NCI-H146 (cell line): ENCODE measurements at places on chromosomes 12 and 14.
A peak's percentile ranks its signal among the peaks of the same experiment; 100 is the strongest.

GRCh38 chr12:20476551-20476950 is 108.2 kb downstream of the PDE3A start:
- no peak for DNase-seq

DNA sequence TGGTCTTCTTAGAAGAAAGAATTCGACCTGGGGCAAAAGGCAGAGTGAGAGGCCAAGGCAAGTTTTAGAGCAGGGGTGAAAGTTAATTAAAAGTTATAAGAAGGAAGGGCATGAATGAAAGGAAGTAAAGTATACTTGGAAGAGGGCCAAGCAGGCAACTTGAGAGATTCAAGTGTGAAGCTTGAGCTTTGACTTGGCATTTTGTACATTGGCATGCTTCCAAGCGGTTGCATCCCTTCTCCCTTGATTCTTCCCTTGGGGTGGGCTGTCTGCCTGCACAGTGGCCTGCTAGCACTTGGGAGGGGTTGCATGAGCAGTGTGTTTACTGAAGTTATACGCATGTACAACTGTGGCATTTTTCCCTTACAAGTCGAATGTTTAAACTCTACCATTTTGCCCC is 74.8 kb upstream of the MGAT4C start:
- no peak for DNase-seq

- DNase-seq, result peak; percentile 97
Observed at GRCh38 chr12:125081427-125081826, 16.2 kb downstream of the AACS start.

DNA sequence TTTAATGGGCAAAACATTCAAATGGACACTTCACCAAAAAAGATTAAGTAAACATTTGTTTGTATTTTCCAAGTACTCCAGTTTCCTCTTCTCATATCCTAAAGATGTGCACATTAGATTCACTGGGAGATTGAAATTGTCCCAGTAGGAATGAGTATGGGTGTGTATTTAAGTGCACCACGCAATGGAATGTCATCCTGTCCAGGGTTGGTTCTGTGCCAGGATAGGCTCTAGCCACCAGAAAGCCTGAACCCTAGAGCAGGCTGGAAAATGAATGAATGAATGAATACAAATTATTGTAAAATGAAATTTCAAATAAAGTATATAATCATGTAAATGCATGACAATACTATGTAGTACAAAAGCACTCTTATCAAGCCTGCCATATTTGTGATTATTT is 14.0 kb downstream of the CEP83 start:
- DNase-seq, result no peak

GRCh38 chr14:21308479-21309237 is 28.8 kb downstream of the RPGRIP1 start:
- peak; percentile 98 for DNase-seq

DNA sequence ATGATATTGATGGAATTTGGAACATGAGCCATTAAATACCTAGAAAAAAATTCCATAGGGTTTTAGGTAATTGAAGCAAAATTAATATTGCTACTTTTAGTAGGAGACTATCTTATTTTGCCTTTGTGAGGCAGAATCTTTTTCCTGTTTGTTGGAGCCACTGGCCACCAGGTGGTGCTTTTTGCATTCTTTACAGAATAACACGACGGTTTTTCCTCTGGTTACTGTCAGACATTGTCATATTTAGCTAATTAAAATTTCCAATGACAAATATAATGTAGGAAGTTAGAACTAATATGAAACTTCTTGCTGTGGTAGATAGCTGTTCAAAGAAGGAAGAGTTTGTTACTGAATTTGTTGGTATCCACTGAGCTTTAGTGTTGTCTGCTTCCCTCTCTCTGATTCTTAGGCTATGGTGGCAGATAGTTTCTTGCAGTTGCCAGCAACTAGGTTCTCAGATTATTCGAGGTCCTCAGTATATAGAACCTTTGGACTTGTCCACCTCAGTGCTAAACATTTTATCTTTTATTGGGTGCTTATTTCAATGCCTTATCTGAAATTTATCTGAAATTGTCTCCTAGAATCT is 25.7 kb downstream of the RAB21 start:
- DNase-seq, result peak; percentile 45

DNA sequence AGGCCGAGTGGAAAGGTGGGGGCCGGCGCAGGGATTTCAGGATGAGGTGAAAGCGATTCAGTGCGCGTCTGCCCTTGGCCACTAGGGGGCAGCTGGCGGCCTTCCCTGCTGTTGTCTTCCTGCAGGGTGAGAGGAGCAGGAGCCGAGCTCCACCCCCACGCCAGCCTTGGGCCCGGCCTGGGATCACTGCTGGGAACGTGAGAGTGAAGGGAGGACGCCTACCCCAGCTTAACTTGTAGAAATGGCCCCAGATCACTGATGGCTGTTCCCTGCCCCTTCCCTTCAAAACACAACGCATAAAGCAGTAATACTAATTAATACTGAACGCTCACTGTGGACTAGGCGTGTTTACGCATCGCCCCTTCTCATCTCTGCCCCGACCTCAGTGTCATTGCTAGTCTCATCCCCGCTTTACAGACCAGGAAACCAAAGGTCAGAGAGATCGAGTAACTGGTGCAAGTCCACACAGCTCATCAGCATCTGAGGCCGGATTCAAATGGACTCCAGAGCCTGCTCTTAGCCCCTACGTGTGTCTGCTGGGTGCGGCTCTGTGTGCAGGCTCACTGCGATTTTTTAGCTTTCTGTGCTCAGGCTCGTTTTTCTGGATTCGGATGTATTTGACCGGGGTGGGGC is 24.3 kb downstream of the MVK start:
- peak; percentile 80 for DNase-seq

GRCh38 chr12:76871742-76872141 is 7.1 kb downstream of the CSRP2 start:
- no peak for DNase-seq

- DNase-seq, result no peak
Observed at GRCh38 chr12:3436461-3437065, 54.4 kb upstream of the PRMT8 start.

GRCh38 chr14:25086821-25087396 is 37.0 kb upstream of the STXBP6 start:
- DNase-seq, result no peak

DNA sequence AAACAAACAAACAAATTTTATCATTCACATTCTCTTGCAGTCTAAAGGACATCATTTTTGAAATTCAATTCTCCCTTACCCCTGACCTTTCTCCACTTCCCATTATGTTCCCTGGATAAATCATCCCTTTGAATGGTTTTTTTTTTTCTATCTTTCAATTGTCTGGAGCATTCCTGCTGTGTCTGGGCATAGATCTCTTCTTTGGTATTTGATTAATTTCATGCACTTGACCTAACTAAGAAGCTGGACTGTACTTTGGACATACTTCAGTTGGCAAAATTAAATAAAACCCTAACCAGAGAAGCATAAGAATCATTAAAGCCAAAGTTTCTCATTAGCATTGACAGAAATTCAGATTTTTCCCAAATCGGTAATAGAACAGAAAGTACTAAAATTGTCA is 163.6 kb upstream of the BMP4 start:
- no peak for DNase-seq

DNA sequence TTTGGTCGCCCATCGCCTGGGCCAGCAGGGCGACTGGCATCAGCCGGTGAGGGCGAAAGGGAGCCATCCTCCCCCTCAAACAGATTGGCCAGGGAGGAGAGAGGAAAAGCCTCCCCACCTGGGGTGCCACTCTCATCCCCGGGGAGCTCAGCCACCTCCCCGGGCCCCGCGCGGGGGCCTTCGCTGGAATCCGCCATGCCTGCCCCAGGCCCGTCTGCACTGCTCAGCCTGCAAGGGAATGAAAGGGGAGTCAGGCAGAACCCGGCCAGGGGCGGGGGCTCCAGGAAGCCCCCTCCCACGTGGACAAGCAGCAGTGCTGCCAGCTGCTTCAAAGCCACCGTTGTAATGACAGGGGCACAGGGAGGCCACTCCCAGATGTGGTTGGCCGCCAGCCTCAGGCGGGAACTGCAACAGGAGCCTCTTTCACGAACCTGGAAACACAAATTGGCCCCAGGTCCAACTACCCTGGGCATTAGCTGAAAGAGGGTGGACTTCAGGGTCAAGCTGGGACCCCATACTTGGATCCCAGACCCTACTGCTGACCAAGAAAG is 18.5 kb downstream of the TRPV4 start:
- no peak for DNase-seq

DNA sequence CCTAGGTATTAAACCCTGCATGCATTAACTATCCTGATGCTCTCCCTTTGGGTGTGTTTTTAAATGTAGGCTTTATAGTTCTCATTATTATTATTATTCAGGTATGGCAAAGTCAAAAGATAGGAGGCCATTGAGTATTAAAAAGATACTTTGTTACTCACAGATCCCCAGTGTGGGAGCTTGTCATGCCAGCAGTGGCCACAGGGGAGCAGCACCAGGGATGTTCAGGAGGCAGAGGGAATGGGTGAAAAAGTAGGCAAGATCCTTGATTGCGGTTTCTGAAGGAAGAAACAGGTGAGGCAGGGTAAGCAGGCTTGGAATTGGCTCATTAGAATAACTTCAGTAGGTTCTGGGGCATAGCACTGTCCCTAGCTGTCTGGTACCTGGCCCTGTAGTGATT is 382.2 kb downstream of the MED13L start:
- no peak for DNase-seq

DNA sequence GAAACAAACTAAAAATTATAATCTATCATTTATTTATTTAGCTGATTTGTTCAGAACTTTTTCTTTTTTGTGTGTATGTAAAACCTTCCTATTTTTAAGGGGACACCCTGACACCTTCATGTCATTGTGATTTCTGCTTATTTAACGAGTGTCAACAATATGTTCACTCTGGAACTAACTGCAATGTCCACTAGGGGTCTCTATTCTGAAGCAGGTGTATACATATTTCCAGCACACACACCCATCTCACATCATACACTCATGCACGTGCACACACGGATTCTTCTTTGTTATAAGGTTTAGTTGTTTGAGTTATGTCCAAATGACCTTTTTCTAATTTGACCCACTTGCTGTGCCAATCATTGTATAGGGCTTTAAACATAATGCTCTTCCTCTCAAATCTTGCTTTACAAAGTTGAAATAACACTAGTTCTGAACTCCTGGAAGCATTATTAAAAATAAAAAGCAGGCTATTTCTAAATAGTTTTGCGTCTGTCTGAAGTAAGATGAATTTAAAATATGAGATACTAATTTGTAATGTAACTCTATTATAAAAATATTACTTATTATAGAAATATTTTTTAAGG is 15.5 kb downstream of the E2F7 start:
- peak; percentile 78 for DNase-seq

DNA sequence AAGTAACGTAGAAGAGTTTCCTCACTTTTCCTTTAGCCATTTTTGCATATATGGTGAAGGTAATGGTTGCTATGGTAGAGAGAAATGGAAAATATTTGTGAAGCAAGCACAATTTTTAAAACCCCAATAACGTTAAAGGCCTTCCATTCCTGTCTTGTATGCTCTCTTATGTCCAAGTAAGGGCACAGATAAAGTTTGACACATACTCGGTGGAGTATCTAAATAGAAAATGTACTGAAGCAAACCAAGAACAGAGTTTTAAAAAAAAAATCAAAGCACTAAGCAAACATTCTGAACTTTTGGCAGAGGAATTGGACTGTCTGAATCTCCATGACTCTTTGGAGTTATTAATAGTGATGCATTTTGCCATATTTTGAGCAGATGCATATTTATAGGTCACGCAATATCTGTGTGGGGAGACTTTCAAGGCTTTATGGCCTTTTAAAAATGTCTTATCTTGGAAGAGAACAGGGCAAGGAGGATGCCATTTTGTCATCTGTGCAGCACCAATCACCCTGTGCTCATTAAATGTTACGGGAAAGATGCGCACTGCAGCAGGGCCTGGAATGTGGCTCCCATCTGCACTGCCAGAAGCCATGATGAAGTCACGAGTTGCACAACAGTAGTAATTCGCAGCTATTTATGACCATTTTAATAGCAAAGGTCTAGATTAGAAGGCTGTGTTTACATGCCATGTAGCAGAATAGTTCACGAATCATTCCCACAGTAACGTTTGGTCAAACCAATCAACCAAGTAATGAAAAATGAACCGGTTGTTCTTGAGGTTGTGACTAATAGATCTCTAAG is 23.3 kb upstream of the AMIGO2 start:
- DNase-seq, result no peak

DNA sequence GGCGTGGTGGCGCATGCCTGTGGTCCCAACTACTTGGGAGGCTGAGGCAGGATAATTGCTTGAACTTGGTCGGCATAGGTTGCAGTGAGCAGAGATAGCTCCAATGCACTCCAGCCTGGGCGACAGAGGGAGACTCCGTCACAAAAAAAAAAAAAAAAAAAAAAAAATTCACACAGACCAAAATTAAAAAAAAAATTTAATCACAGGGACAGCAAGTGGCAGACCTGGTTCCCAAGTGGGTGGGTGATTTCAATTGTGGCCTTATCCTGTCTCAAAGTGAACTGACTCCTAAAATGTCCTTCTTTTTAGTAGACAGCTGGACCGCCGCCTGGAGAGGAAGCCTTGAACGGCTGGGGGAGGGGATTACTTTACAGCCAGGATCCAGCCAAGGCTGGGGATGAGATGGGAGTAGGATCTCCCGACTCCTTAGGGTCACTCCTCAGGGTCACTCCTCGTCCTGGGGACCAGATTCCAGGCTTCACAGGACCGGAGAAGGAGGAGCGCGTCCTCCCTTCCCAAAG is 1.5 kb upstream of the KCNH3 start:
- DNase-seq, result no peak
